ENCODE measurements at places on chromosomes 2 and 18.

GRCh38 chr2:240820607-240821428 lies 799 bp upstream of the KIF1A start:
- H3K4me1 ChIP-seq: peaks cover 22% of the 10 kb centered on the region
- peak overlapping the region; percentile 92 for H3K4me3 ChIP-seq
- peaks cover 44% of the 10 kb centered on the region for H3K36me3 ChIP-seq
- H3K27ac ChIP-seq: peak overlapping the region; percentile 89
- DNase-seq: peak; percentile 65

DNA sequence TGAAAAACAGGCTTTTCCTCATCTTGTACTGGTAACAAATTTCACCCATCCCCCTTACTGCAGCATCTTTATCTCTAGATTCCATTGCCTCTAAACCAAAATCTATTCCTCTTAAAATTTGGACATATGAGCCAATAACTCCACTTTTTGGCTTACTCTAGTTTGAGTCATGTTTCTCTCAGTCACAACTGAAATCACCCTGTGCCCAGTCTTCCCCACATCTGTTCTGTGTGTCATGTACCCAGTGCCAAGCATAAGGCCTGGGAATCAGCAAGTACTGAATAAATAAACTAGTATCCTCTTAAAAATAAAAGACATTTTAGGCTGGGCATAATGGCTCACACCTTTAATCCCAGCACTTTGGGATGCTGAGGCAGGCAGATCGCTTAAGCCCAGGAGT lies 20.8 kb upstream of the CHN1 start:
- H3K4me3 ChIP-seq: no peak overlapping the region
- H3K36me3 ChIP-seq: no peaks in the 10 kb centered on the region
- H3K27ac ChIP-seq: no peak overlapping the region
- H3K4me1 ChIP-seq: no peaks in the 10 kb centered on the region

GRCh38 chr2:24490690-24491541 lies at the start of gene NCOA1:
NCOA1 (plus strand) TSS chr2:24491254; CDS start chr2:24658678, 167,424 bp downstream.
- H3K27me3 ChIP-seq: peaks cover 9% of the 10 kb centered on the region
- H3K4me3 ChIP-seq: peak within 1 kb of the TSS; percentile 79
- peaks cover 27% of the 10 kb centered on the region for H3K36me3 ChIP-seq
- H3K27ac ChIP-seq: peak within 1 kb of the TSS; percentile 33

DNA sequence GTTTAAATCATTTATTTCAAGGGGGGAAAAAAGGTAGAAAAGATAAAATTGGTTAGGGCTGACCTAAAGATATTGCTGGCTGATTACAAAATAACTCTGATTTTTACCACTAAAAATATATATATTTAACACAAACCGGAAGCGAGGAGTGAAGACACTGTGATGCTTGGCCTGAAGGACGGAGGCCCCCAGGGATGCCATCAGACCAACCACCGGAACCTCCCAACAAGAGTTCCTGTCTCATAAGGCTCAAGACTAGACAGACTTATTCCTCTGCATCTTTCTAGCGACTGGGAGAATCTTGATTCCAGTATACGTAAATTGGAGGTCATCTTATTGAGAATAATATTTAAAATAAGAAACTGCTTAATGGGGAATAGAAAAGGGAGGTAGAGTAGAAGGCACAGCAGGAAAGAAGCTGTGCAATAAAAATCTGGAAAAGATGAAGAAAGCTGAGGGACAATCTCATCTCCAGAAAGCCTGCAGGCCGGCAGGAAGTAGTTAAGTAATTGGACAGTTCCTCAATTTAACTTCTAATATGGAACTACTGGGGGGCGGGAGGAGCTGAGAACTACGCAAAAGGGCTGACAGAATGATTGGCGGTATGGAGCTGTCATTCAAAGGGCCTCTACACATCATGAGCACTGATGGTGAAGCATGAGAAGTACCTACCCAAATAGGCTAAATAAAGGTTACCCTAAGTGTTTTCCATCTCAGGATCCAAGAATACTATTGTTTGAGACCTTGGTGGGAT lies 91.1 kb downstream of the DTNB start:
- no peaks in the 10 kb centered on the region for H3K27me3 ChIP-seq
- DNase-seq: no peak
- H3K36me3 ChIP-seq: no peaks in the 10 kb centered on the region

DNA sequence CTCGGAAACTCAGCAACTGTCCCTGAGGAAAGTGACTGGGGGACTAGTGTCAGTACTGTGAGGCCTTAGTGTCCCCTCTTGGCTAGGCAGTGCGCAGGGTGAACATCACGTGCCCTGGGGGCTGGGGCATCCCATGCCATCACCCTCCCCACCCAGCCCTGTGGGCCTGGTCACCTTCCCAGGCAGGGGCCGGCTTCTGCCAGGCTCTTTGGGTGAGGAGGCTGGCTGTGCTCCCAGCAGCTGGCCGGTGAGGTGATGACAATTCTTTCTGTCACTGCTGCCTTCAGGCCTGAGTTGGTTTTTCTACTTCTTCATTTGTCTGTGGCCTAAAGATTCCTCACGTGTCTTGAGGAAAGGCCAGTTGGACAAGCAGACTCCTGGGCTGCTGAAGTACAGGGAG lies 180.8 kb downstream of the KLHL29 start:
- no peak for DNase-seq
- no peak overlapping the region for H3K4me3 ChIP-seq
- no peaks in the 10 kb centered on the region for H3K36me3 ChIP-seq
- H3K4me1 ChIP-seq: peaks cover 8% of the 10 kb centered on the region
- no peaks in the 10 kb centered on the region for H3K27me3 ChIP-seq

DNA sequence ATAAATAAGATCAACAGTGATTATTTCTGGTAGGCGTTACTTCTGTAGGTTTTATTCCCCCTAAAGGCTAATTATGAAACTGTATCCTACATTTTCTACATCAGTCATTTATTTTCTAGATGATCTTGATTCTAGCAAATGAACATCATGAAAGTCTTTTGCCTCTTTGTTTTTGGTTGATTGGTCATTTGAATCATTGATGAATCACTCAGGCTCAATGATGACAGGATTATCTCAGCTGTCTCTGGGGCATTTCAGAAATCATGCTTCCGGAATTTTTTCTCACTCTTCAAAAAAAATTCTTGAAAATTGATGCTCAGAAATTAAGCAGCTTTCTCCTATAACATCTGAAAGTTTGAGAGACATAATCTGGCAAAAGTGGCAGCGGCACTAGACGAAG lies 298.9 kb upstream of the TCF4 start:
- no peaks in the 10 kb centered on the region for H3K36me3 ChIP-seq
- H3K4me1 ChIP-seq: no peaks in the 10 kb centered on the region
- H3K27ac ChIP-seq: no peak overlapping the region

- DNase-seq: no peak
- H3K4me3 ChIP-seq: no peak overlapping the region
- peaks cover 25% of the 10 kb centered on the region for H3K4me1 ChIP-seq
- no peaks in the 10 kb centered on the region for H3K27me3 ChIP-seq
Measured at GRCh38 chr2:158089322-158089721, 12.4 kb upstream of the UPP2 start.

- DNase-seq: no peak
- H3K27me3 ChIP-seq: peaks cover 75% of the 10 kb centered on the region
- H3K27ac ChIP-seq: no peak overlapping the region
- H3K4me1 ChIP-seq: no peaks in the 10 kb centered on the region
Measured at GRCh38 chr2:239581352-239581901, 180.6 kb upstream of the HDAC4 start.

- peaks cover 14% of the 10 kb centered on the region for H3K4me1 ChIP-seq
- H3K27me3 ChIP-seq: no peaks in the 10 kb centered on the region
- no peaks in the 10 kb centered on the region for H3K36me3 ChIP-seq
Measured at GRCh38 chr2:8573942-8574195, 108.0 kb upstream of the ID2 start.

DNA sequence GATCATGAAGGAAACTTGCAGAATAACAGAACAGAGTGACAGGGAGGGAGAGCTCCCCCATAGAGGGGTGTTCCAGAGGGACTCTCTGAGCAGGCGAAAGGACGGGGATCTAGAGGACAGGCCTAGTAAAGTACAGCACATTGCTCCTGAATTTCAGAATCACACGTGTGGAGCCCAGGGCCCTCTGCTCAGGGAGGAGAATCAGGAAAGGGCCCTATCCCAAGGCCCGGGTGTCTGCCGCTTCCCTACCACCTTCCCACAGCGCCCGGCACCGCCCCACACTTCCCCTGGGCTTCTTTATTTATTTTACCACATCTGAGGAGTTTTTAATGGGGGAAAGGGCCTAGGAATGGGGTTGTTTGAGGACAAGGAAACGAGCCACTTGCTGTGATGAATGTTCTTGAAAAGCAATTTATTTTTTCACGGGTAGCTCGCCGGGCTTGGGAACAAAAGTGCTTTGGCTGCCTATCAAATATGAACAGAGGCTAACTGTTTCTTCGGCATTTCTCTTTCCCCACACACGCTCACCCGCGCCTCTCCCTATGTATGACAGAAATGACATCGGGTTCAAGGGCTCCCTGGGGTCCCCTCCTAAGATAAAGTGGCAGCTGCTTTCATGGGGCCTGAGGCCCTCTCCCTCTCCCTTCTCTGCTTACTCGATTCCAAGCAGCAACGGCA lies 79.3 kb upstream of the GLI2 start:
- H3K27ac ChIP-seq: no peak overlapping the region
- no peaks in the 10 kb centered on the region for H3K36me3 ChIP-seq
- H3K27me3 ChIP-seq: peaks cover 45% of the 10 kb centered on the region
- DNase-seq: no peak

GRCh38 chr2:241138471-241138870 lies 10.8 kb downstream of the PASK start:
- no peaks in the 10 kb centered on the region for H3K36me3 ChIP-seq
- H3K4me3 ChIP-seq: no peak overlapping the region
- no peaks in the 10 kb centered on the region for H3K4me1 ChIP-seq
- DNase-seq: no peak
- H3K27me3 ChIP-seq: no peaks in the 10 kb centered on the region
- no peak overlapping the region for H3K27ac ChIP-seq

- H3K27me3 ChIP-seq: no peaks in the 10 kb centered on the region
- DNase-seq: no peak
- H3K4me3 ChIP-seq: no peak overlapping the region
- peaks cover 13% of the 10 kb centered on the region for H3K36me3 ChIP-seq
- no peak overlapping the region for H3K27ac ChIP-seq
Measured at GRCh38 chr2:28746429-28747111, 5.1 kb upstream of the PPP1CB start.

- no peaks in the 10 kb centered on the region for H3K4me1 ChIP-seq
- H3K36me3 ChIP-seq: no peaks in the 10 kb centered on the region
- H3K27me3 ChIP-seq: peaks cover 14% of the 10 kb centered on the region
- DNase-seq: no peak
- H3K27ac ChIP-seq: no peak overlapping the region
Measured at GRCh38 chr2:174611006-174611405, 13.4 kb upstream of the WIPF1 start.

- H3K36me3 ChIP-seq: peaks cover 7% of the 10 kb centered on the region
- peak overlapping the region; percentile 5 for H3K4me3 ChIP-seq
- peak overlapping the region; percentile 77 for H3K27ac ChIP-seq
- H3K4me1 ChIP-seq: peaks cover 52% of the 10 kb centered on the region
- no peaks in the 10 kb centered on the region for H3K27me3 ChIP-seq
- no peak for DNase-seq
Measured at GRCh38 chr18:58526425-58527284, 102.2 kb downstream of the ALPK2 start.

Data from Calu3 (cell line).